ENCODE measurements at places on chromosomes 4 and X.

DNA sequence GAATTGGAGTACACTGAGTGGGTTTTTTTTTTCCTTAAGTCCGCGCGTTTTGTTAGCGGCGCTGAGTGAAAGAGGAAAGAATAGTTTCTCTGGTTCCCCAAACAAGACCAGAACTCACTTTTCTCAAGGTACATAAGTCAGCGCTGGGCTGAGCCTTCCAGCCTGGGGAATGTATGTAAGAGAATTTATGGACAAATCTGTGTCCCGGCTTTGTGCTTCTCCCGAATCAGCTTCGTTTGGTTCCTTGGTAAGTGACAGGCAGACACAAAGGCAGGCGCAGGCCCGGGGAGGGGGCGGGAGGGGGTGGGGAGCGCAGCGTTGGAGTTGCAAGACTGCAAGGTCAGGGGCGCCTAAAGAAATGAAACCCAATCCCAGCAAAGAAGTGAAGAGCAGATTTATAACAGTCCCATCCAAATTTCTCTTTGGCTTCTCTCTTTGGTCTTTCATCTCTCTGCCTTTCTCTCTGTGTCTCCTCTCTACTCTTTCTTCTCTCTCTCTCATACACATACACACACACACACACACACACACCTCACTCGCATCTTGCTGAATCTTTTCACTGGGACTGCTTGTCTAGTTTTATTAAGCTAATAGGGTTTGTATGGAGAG, 981 bp downstream of the TET2 start:
- peak; percentile 36 for DNase-seq

GRCh38 chr4:95267081-95267480, 281.7 kb downstream of the UNC5C start:
- DNase-seq = no peak

- DNase-seq = peak; percentile 50
Measured at GRCh38 chr4:108433832-108434231, 186.5 kb upstream of the RPL34 start.

DNA sequence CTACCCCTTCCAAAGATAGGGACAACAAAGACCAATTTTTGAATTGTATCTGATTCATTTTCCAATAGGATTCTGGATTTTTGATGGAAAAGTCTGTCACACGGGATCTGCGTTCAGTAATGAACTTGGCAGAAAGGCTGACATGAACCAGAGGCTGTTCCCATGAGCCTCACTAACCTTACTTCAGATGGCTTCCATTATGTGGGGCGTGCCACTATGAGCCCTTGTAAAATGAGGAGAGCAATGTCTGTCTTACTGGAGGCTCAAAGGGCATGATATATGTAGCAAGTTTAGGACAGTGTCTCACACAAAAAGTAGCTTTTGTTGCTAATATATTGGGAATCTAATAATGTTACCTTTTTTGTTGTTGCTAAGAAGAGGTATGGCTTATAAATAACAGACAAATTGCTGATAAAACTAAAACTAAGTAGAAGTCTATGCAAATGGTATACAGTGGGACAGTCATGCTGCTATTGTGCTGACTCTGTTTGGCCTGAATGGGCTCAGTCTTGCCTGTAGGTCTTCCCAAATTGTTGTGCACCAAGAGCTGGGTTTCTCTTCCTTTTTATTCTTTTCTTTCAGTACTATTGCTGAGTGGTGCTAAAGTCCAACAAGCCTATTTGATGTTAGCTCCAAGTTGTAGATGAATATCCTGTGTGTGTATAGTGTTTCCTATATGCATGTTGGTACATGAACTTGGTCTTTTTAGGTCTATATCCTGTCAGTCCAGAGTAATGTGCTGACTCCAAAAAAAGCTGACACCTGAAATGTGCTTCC, 132.1 kb downstream of the SPRY1 start:
- no peak for DNase-seq

DNA sequence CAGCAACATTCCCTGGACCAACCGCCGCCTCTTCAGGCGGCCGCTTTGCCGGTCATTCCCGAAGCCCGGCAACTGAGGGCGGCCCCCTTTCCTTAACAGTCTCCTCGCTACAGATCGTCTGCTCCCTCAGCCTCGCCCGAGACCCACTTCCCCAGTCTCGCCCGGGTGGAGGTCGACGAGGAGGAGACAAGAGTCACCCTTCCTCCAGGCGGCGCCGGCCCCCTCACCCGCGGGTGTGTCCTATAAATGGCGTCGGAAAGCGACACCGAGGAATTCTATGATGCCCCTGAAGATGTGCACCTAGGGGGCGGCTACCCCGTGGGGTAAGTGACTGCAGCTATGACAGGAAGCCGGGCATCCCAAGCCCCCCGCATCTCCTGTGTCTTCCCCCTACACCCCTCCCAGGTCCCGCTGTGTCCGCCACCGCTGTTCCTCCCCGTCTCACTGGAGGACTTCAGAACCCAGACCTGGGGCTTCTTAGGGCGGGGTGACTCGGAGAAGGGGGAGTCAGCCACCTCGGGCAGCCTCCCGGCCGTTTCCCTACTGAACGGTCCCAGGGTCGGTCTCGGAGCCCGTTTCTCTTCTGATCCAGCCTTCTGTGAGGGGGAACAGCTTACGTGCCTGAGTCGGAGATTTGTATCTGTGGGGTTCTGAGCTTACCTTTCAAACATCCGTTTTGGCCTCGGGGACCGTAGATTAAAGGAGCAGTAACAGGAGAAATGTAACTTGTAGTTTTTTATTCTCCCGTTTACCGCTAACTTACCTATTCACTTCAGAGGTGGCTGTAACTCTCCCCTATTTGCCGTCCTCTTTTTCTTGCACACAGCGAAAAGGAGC, 570 bp downstream of the WDR44 start:
- peak; percentile 48 for DNase-seq

DNA sequence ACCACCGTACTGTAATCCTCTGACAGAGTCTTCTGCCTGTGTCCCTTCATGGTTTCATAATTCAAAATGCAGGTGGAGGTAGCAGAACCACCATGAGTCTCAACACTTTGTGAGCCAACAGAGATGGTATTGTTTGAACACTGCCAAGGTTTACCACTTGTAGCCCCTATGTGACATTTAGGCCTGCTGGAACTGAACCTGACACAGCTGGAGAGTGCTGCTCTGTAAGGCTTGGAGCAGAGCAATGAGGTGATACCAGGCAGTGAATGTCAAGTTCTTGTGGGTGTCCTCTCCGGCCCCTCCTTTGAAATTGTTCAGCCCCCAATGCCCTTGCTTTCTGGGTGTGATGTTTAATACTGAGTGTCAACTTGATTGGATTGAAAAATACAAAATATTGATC, 1042.9 kb downstream of the ARAP2 start:
- no peak for DNase-seq

DNA sequence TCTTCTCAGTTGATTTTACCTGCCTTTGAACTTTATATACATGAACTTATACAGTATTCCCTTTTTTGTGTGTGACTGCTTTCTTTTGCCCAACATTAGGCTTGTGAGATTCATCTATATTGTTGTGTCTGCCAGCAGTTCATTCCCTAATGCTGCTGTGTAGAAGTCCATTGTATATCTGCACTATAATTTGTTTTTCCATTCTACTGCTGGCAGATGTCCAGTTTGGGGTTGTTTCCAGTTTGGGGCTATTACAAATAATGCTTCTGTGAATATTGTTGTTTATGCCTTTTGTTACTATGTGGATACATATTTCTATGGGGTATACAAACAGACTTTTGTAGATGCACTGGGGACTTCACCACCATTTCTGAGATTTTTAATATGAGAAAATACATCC, 268.4 kb downstream of the DCTD start:
- DNase-seq = no peak

GRCh38 chr4:168574581-168575295, 77.9 kb downstream of the PALLD start:
- no peak for DNase-seq

- no peak for DNase-seq
Measured at GRCh38 chr4:128635955-128636560, 173.4 kb upstream of the JADE1 start.

- DNase-seq = peak; percentile 61
Measured at GRCh38 chrX:41382714-41383645, 49.0 kb downstream of the DDX3X start.

- DNase-seq = no peak
Measured at GRCh38 chr4:124783847-124784246, 71.3 kb upstream of the ANKRD50 start.

DNA sequence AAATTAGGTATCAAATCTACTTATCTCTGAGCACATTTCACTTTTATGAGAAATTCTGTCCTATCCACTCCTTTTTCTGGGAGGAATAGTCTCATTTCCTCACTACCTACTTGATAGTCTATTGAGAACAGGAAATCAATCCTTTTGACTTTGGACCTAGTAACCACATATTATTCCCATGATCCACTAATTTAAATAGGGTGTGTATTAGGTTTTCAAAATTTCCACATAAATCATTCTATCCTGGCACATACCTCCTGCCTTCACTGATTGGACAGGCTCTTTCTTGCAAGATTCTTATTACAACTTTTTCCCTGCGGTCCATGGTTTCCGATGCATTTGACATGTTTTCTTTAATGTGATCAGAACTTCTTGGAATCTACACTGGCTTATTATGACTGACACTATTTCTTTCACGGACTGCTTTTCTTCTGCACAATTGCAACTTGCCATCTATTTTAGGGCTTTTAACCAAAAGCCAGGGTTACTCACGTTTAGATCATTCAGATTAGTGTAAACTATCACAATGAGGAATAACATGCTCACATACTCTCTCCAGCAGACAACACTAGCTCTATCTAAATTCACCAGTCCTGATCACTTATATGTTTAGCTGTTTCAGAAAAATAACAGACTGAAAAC, 419.9 kb upstream of the SLIT2 start:
- DNase-seq = no peak

GRCh38 chr4:5973033-5973432, 45.2 kb downstream of the C4orf50 start:
- no peak for DNase-seq

- DNase-seq = no peak
Measured at GRCh38 chrX:47226071-47226470, 6.7 kb upstream of the USP11 start.

DNA sequence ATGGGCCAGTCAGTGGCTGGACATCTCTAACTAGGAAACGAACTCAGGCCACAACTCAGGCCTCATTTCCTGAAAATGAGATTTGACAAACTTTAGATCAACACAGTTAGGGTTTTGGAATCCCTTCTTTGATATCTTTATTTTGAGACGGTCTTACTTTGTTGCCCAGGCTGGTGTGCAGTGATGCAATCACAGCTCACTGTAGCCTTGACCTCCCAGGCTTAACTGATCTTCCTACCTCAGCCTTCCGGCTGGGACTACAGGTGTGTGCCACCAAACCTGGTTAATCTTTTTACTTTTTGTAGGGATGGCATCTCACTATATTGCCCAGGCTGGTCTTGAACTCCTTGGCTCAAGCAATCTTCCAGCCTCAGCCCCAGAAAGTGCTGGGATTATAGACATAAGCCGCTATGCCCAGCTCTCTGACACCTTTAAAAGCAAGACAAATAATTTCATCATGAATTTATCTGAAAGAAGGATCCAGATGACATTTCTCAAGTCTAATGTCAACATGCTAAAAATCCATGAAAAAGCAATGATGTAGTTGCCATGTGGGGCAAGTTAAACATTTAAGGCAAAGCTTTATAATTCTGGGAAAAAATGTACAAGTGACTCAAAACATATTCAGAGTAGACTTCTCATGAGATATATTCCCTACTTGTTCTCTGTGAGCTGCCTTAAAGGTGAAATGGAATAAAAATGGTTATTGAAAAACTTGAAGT, 89.1 kb upstream of the CBR4 start:
- DNase-seq = no peak

GRCh38 chr4:130608121-130608520, 1512.2 kb downstream of the C4orf33 start:
- no peak for DNase-seq

DNA sequence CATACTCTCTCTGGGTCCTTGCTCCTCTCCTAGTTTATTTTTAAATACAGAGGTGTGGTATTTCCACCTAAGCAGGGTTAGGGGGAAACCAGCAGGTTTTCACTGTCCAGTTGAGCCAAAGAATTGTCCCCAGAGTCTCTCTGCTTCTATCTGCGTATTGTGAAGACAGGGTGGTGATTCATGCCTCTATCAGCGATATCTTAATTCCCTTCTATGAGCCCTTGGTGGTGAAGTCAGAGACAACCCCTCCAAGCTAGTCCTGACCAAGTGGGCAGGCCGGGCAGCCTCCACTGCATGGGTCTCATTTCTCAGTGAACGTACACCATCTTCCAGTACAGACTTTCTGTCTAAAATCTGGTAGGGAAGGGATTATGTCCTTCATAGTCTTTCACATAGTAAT, 100.5 kb upstream of the GPR34 start:
- DNase-seq = no peak

DNA sequence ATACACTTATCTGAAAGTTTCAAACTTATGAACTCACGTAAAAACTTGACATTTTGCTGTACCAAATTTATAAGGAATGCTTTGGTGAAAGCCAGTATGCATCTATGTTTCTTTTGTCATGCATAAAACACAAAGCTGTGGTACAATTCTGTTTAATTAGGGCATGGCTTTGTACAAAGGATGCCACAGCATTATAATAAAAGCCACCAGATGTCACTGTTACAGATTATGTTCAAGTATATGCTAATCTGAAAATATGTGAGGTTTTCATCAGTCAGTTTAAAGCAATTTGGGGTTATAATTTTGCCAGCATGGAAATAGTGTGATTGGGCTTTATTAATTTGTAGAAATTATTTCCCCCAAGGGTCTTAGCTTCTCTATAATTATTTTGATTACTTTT, 69.0 kb downstream of the ATOH1 start:
- DNase-seq = no peak

DNA sequence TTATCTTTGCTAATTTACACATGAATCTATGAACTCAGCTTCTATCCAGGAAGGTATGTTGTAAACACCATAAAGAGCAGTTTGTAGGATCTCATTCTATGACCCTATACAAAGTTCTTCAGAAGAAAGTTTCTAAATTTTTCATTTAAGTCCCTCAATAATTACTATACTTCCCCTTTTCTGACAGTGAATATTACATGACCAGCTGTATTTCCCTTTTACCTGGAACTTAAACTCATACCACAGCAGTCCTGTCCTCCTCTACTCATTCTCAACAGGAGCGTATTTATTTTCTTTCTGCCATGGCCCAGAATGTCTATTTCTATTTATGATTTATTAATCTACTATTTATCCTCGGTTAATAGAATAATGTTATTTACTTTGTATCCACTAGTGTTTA, 15.8 kb downstream of the RASGEF1B start:
- no peak for DNase-seq

GRCh38 chr4:7703688-7704087, 236.0 kb downstream of the AFAP1 start:
- no peak for DNase-seq

Data from CD4-positive, alpha-beta T cell treated with Interleukin-1 beta for 1 hour (primary cell).